A172 (cell line): ENCODE measurements at places on chromosomes 1 and 21.

DNA sequence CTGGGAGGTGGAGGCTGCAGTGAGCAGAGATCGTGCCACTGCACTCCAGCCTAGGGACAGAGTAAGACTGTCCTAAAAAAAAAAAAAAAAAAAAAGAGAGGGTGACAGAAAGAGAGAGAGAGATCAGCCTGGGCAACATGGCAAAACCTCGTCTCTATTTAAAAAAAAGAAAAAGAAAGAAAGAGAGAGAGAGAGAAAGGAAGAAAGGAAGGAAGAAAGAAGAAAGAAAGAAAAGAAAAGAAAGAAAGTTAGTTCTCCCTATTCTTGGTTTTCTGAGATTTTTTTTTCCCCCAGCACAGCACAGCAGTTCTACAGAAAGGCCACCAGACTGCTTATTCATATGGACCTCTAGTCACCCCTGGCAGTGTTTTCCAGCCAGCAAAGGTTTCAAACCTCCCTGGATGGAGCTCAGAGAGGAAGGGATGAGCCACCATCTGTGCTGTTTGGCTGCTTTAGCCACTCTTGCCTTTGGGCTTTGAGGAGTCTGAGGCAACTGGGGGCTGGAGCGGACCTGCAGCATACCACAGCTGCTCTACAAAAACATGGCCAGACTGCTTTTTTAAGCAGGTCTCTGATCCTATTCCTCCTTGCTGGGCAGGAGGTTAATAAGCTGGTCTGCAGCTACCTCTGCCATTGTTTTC lies 10.6 kb downstream of the S100A6 start:
- DNase-seq: no peak

DNA sequence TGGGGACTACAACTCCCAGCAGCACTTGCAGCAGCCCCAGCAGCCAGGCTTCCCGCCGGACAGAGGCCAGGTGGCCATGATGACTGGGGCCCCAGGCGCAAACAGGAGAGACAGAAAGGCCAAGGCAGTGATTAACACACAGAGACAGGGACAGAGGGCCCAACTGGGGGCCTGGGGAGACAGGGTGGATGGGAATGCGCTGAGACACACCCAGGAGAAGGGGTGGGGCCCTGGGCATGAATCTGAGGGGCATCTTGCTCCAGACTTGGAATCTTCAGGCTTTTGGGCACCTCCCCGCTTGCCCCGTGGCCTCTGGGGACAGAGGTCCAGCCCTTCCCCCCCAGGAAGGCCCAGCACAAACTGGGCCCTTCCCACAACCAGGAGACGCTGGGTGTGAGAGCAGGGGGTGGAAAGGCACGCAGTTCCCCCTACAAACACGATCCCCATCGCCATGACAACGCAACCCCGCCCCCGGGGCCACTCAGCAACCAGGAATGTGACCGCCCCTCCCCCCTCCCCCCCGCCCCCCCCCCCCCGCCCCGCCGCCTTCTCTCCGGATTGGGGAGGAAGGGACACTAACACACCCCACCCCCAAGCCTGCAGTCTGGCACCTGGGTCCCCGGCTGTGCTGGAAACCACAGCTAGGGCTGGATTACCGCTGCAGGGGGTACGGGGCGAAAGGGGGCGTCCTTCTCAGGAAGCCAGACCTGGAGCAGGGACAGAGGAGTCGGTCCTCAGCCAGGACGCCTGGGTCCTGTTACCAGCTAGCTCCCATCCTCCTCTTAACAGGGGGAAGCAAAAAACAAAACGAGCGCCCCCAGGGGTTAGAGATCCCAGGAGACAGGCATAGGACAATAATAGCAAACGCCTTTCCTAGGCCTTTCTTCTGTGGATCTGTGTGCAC lies 4.5 kb downstream of the HDGF start:
- peak; percentile 95 for DNase-seq

- DNase-seq: no peak
Measured at GRCh38 chr1:212301580-212301979, 16.4 kb downstream of the PPP2R5A start.

DNA sequence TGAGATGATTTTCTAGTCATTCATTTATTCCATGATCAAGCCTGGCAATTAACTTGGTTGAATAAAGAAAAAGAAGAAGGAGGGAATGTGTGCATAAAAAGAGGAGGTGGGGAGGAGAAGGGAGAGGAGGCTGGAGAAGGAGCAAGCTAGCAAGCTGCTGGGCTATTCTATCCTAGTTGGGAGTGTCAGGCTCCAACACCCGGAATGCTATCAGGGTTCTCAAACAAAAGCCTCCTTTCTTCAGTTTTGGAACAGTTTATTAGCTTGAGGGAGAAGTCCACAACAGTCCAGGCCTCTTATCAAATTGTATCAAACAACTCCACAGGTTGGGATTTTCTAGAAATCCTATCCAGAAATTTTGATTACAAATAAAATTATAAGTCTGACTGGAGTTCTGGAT lies 80.0 kb downstream of the BCAR3 start:
- no peak for DNase-seq

DNA sequence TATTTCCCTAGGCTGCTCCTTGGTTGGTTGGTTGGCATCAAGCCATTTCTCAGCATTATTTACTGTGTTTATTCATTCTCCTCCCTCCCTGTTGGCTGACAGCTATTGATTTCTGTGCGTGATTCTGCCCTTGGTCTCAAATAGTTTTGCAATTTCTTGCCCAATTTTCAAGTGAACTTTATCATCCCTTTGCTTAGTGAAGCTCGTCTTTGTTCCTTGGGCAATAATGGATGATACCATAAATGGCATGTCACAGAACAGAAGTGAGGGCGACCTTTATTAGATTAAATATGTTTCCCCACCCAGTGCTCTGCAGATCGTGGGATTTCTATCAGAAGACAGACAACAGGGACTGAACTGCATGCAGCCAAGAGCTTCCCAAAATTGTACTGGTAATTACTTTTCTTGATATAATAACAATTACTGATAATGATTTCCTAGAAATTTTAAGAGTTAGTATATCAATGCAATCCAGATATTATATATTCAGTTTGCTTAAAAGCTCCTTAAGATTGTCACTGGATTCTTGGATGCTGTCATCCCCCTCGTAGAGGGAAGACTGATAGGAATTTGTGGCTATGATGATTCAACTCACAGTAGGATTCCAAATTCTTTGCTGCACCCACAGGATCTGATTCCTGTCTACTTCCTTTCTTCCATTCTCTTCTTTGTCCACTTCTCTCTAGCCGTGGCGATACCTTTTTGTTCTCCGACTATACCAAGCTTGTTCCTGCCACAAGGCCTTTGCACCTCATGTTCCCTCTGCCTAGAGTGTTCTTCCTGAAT lies 122.1 kb upstream of the KAZN start:
- DNase-seq: peak; percentile 82

GRCh38 chr1:113784104-113784779 lies 25.0 kb upstream of the PHTF1 start:
- no peak for DNase-seq

DNA sequence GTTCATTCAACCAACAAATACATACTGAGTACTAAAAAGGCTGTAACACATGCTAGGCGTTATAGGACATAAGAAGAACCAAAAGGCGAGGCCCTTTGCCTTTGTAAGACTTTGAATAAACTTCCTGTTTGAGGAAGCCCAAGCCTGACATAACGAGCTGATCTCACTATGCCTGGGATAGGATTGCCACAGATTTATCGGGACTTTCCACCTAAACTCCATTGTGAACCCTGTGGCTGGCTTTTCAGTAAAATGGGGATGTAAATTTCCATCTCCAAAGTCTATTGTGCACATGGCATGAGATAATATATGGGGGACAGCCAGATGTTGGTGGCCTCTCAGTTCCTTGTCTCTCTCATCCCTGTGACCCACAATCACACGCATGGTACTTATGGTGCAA lies 41.9 kb downstream of the LMO4 start:
- DNase-seq: no peak

- no peak for DNase-seq
Measured at GRCh38 chr1:68938051-68938666, 441.3 kb upstream of the DEPDC1 start.

GRCh38 chr21:42343556-42343955 lies 7.2 kb downstream of the TFF2 start:
- no peak for DNase-seq

GRCh38 chr1:217989510-217989909 lies 295.6 kb upstream of the RRP15 start:
- DNase-seq: no peak
